ENCODE measurements at places on chromosomes 12 and 14. TPM values are rescaled to one million over a fixed set of nuclear protein-coding genes. Genes with fewer than 3 reads are reported as not detected.

LRTM2 gene
- under 0.01 TPM for total RNA-seq

TMEM63C gene
- total RNA-seq, result 0.27 TPM

GPRC5D gene
- not detected for total RNA-seq

RPGRIP1 gene
- total RNA-seq, result under 0.01 TPM

DLGAP5 gene
- 0.54 TPM for total RNA-seq

PSMD9 gene
- 39.3 TPM for total RNA-seq

ANKLE2 gene
- total RNA-seq, result 97.8 TPM

TAPBPL gene
- total RNA-seq, result 114 TPM

FAM90A1 gene
- under 0.01 TPM for total RNA-seq

MANSC1 gene
- 4.6 TPM for total RNA-seq

RNF212B gene
- total RNA-seq, result not detected

GALNT6 gene
- 34.2 TPM for total RNA-seq

PRB2 gene
- not detected for total RNA-seq

GLIPR1L2 gene
- 0.27 TPM for total RNA-seq

ERBB3 gene
- 0.27 TPM for total RNA-seq

POTEM gene
- total RNA-seq, result not detected

MMP17 gene
- 3.8 TPM for total RNA-seq

GLT1D1 gene
- under 0.01 TPM for total RNA-seq

KRT72 gene
- total RNA-seq, result under 0.01 TPM

FITM1 gene
- total RNA-seq, result 2.7 TPM

NAV3 gene
- total RNA-seq, result under 0.01 TPM

DDX47 gene
- 38.0 TPM for total RNA-seq

NGB gene
- not detected for total RNA-seq

C12orf43 gene
- total RNA-seq, result 18.6 TPM

A2M gene
- total RNA-seq, result under 0.01 TPM

RNASE11 gene
- not detected for total RNA-seq

PTPN11 gene
- 43.1 TPM for total RNA-seq

PTPRR gene
- total RNA-seq, result 0.27 TPM

LALBA gene
- total RNA-seq, result not detected

KRT71 gene
- total RNA-seq, result not detected

KLRK1 gene
- total RNA-seq, result under 0.01 TPM

RNASE4 gene
- total RNA-seq, result 8.9 TPM

CD163L1 gene
- under 0.01 TPM for total RNA-seq

MEG3 gene
- total RNA-seq, result 22.4 TPM

SCAF11 gene
- total RNA-seq, result 50.9 TPM

CPNE6 gene
- not detected for total RNA-seq

TMEM253 gene
- not detected for total RNA-seq
